Hair follicular keratinocyte (primary cell): ENCODE measurements at places on chromosomes 5 and 9. TPM values are rescaled to one million over a fixed set of nuclear protein-coding genes. Genes with fewer than 3 reads are reported as not detected.

The PTCD2 gene
- total RNA-seq, result 6.7 and 13.0 TPM in 2 replicates

The CCDC192 gene
- not detected in 2 replicates for total RNA-seq

The SEMA6A gene
- 0.11 and 0.39 TPM in 2 replicates for total RNA-seq

The FAM151B gene
- total RNA-seq, result 0.19 and 1.2 TPM in 2 replicates

The PCDHGC5 gene
- total RNA-seq, result 1.2 and 5.0 TPM in 2 replicates

The FAM78A gene
- total RNA-seq, result 0.49 and 0.62 TPM in 2 replicates

The ACTBL2 gene
- total RNA-seq, result 0.04 TPM in 1 of 2 replicates, not detected in the other

The DIRAS2 gene
- not detected in 2 replicates for total RNA-seq

The PPIC gene
- total RNA-seq, result 23.9 and 28.3 TPM in 2 replicates

The ACOT12 gene
- not detected in 2 replicates for total RNA-seq

The PCDHA7 gene
- total RNA-seq, result not detected in 2 replicates

The CTNNAL1 gene
- 114 and 156 TPM in 2 replicates for total RNA-seq

The KIF20A gene
- 13.8 and 45.5 TPM in 2 replicates for total RNA-seq

The HK3 gene
- total RNA-seq, result not detected in 2 replicates

The DMRT3 gene
- total RNA-seq, result not detected in 2 replicates

The ESM1 gene
- not detected in 2 replicates for total RNA-seq

The FSTL4 gene
- total RNA-seq, result 0.61 and 2.3 TPM in 2 replicates

The TMEM161B gene
- total RNA-seq, result 9.3 and 11.6 TPM in 2 replicates

The GABRA1 gene
- total RNA-seq, result not detected in 2 replicates

The KIAA0825 gene
- 1.4 and 1.6 TPM in 2 replicates for total RNA-seq

The SCAI gene
- total RNA-seq, result 1.6 and 2.1 TPM in 2 replicates

The PRRC2B gene
- 54.3 and 75.0 TPM in 2 replicates for total RNA-seq

The IRF1 gene
- total RNA-seq, result 13.1 and 13.8 TPM in 2 replicates

The CDHR2 gene
- total RNA-seq, result not detected in 2 replicates

The PCDHGA6 gene
- total RNA-seq, result 0.15 and 0.16 TPM in 2 replicates
